ENCODE measurements at places on chromosomes 2 and 18.

DNA sequence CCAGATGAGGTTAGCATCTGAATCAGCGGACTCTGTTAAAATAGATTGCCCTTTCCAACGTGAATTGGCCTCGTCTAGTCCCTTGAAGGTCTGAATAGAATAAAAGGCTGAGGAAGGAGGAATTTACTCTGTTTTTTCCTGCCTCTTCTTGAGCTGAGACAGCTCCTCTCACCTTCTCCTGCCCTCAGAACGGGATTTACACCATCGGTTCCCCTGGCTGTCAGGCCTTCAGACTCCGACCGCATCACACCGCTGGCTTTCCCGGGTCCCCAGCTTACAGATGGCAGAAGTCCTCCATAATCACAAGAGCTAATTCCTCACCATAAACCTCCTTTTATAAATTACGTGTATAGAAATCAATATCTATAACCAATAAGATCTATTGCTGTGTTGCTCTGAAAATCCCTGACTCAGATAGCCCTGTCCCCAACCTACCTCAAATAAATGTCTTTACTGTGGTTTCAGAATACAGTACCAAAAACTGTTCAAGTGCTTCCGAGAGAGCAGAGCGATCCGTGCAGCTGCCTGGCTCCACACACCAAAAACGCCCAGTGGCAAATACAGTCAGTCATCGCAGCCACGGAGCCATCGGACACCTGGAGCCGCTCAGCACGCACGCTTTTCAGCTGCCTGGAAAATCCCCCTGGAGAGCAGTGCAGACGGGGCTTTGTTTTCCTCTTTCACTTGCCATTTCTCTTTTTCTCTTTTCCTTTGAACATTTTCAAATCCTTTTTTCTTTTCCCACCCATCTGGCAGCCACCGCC is 196.9 kb downstream of the NRP2 start:
- peak; percentile 10 for DNase-seq

DNA sequence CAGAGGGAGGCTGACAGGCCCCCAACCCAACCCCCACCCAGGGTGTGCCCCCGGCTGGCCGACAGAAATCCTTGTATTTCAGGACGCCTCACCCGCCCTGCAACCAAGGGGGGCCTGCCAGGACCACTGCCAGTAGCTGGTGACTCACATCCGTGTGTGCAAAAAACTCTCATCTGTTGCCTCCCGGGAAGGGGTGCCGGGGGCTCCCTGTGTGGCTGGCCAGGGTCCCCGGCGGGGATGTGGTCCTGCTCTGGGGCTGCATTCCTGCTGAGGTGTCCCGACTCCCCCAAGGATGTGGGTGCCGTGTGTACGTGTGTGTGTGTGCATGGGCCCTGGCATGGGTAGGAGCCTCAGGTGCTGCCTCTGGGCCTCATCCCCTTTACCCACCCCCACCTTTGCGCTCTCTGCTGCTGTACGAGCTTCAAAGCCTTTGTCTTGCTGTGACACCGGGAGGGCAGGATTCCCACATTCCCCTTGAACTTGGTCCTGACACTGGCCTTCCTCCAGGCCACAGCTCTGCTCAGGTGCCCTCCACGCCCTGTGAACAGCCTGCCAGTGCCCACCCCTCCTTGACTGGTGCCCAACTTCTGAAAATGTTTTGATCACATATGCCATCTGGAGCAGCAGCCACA is 226.3 kb upstream of the HDAC4 start:
- no peak for DNase-seq

GRCh38 chr2:176099728-176100546 is at the start of gene HOXD12:
Gene HOXD12, plus strand, starts transcription at chr2:176099795. Its CDS starts 7 bp downstream, at chr2:176099802.
- DNase-seq = no peak

- no peak for DNase-seq
These were observed 15.2 kb upstream of the ZFP36L2 start for GRCh38 chr2:43241558-43241957.
